ENCODE measurements at places on chromosomes 2 and 18. TPM values are rescaled to one million over a fixed set of nuclear protein-coding genes. Genes with fewer than 3 reads are reported as not detected.

- DNase-seq, result no peak
These were observed 81.5 kb upstream of the RMDN2 start for GRCh38 chr2:37843556-37843955.

DNA sequence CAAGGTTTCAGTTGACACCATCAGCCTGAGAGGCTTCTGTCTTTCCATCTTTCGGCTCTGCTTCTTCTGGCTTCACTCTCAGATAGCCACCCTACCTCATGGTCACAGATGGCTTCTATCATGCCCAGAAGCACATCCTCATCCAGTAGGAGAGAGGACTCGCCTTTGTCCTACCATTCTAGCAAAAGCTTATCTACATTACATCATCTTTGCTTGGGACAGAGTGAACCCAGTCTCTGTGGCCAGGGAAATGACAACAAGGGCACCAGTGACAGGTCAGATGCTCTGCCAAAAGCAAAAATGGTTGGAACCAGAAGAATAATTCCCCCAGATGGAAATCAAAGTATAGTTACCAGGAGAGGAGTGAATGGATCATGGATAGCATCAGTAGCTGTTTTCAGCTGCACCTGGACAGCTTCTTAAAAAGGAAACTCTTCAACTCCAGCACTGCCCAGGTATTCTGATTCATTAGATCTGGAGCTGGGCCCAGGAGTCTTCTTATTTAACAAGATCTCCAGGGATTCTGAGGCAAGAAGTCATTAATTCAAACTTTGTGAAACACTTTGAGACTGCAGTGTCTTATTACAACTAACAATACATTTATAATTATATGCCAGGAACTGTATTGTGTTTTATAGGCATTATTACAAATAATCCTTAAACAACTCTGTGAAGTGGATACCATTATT, 257.7 kb upstream of the UBE2E3 start:
- DNase-seq, result no peak

GRCh38 chr2:203934711-203935438, 1.7 kb upstream of the ICOS start:
- DNase-seq, result no peak

GRCh38 chr2:168220965-168221819, 26.2 kb downstream of the STK39 start:
- DNase-seq, result no peak

GRCh38 chr2:68448671-68449653, 18.1 kb downstream of the FBXO48 start:
- peak; percentile 43 for DNase-seq

DNA sequence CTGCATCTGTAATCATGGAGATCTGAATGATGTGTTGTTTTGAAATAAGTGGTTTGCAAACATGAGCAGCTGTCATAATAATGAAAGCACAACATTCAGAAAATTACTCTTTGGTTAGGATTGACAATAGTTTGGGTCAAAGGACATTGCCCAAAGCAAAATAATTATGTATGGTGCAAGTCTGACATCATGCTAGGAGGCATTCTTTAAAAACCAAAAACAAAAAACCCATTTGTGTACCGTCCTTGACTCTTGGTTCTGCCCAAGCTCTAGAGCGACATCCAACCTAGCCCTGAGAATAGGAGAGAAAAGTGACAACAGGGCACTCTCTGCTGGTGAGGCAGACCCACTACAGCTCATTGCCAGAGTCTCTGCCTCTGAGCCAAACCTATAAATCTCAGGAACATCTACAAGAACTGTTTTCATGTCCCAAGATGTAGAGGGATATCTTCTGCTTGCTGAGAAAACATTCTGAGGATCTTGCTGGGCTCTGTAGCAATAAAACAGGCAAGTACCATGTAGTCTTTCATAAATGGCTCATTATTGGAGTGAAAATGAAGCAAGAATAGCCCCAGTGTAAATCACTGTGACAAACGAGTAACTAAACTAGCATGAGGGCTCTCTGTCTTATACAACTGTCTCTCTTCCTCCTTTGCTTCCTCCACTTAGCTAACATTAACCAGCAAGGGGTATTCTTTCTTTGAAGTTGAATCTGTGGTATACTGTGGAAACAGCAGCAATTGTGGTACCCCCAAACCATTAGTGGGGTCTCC, 266.8 kb upstream of the CXCR4 start:
- peak; percentile 64 for DNase-seq

DNA sequence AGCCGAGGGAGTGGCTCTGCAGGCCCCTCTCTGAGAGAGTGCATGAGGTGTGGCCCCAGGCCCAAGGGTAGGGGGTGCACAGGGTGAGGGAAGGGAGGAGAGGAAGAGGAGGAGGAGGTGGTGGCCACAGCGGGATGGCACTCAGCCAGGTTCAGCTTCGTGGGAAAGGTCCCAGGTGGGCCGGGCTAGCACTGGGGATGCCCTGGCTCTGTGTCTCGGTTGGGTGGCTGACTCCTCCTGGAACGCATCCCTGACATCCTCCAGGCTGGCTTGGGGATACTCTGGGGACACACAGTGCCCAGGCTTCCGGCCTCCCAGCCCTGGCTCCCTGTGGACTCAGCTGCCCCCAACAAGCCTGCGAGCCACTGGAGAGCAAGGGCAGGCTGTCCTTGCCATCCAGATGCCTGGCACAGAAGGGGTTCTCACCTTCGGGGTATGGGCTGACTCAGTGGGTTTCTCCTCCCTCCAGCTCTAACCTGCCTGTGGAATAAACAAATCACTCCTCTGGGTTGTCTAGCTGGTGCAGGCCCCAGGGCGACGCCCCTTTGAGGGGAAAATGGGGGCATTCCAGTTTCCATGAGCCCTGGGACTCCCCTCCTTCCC, 582 bp upstream of the ZAP70 start:
- DNase-seq, result peak; percentile 29

- DNase-seq, result no peak
These were observed 1182.3 kb downstream of the CNTNAP5 start for GRCh38 chr2:125207431-125207830.

DNA sequence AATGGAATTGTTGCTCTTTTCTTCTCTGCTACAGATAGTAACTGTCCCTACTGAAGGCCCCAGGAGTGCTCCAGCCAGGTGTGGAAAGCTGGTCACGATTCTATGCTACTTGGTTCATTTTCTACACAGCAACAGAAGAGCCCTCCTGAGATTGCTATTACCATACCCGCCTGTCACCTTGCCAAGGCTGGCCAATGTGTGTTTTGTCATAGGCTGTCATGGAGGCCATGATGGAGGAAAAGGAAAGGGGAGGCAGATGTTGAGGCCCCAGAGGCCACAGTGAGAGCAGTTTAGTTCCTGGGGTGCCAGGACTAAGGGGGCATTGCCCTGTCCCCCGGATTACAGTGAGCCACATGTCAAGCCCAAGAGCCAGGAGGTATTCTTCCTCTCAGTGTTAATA, 952 bp downstream of the ELMOD3 start:
- no peak for DNase-seq

- no peak for DNase-seq
These were observed 86.4 kb upstream of the FN1 start for GRCh38 chr2:215522237-215522636.

- DNase-seq, result peak; percentile 48
These were observed 11.0 kb downstream of the ANKRD12 start for GRCh38 chr18:9147440-9148202.

DNA sequence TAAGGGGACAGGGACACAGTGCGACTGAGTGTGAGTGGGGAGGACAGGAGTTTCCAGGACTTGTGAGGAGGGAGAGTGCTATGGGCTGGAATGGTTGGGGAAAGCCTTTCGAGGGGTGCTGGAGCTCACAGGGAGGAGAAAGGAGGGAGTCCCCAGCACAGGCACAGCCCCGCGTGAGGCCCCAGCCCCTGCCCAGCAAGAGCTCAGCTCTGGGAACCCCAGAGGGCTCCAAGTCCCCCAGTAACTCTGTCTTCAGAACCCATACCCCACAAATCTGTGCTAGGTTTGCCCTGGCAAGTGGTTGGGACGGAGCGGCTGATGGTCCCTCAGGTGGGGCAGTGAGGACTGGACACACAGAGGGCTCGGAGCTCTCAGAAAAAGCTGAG, 75.4 kb downstream of the SFXN5 start:
- no peak for DNase-seq

- no peak for DNase-seq
These were observed 127.2 kb upstream of the SMIM21 start for GRCh38 chr18:75554644-75555185.

Gene CAPN14
- total RNA-seq, result 0.10 TPM

Gene AFF3
- total RNA-seq, result 13.0 TPM

Gene ORC2
- 52.6 TPM for total RNA-seq

Gene SALL3
- total RNA-seq, result not detected

Data from activated CD4-positive, alpha-beta T cell treated with anti-CD3 and anti-CD28 coated beads, Interleukin-2, amount 10 ng/mL, durations not matched to agents 7 days and 5 days (primary cell).